Activated CD4-positive, alpha-beta memory T cell treated with anti-CD3 and anti-CD28 coated beads, Interleukin-2, amount 10 ng/mL, durations not matched to agents 7 days and 5 days (primary cell): ENCODE measurements at places on chromosomes 3 and 15. TPM values are rescaled to one million over a fixed set of nuclear protein-coding genes. Genes with fewer than 3 reads are reported as not detected.

ADAMTS9 gene
- not detected for total RNA-seq

ARID3B gene
- 49.2 TPM for total RNA-seq

- DNase-seq = no peak
Measured at GRCh38 chr3:73228000-73228399, 166.5 kb downstream of the EBLN2 start.

DNA sequence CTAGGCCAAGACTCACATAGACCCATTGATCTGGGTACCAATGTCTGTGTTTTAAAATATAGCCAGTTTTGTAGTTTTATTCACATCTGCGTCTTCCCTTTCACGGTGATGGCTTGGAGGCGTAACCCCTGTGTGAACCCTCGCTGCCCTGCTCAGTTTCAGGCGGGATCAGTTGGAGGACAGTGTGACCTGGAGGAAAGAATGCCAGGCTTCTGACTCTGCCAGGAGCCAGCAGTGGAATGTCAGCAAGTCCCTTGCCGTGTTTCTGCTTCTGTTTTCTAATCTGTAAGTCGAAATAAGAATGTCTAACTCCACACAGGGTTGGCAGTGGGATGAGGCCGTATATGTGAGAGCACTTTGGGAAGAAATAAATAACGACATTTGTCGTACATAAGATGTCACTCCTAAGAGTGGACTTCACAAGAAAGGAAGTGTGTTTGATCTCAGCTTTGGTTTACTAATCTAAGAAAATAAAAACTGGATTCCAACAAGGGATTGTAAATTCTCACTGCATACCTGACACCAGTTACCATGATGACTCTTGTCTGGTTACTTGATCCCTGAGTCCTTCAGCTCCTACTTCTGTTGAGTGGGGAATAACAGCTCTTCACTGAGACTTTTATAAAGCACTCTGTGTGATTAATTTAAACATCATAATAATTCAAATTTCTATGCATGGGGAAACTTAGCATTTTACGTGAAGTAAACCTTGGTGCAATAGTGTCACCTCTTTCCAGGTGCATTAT, 6.3 kb upstream of the CA12 start:
- no peak for DNase-seq

GRCh38 chr3:62281726-62282125, 91.6 kb downstream of the FEZF2 start:
- no peak for DNase-seq

DNA sequence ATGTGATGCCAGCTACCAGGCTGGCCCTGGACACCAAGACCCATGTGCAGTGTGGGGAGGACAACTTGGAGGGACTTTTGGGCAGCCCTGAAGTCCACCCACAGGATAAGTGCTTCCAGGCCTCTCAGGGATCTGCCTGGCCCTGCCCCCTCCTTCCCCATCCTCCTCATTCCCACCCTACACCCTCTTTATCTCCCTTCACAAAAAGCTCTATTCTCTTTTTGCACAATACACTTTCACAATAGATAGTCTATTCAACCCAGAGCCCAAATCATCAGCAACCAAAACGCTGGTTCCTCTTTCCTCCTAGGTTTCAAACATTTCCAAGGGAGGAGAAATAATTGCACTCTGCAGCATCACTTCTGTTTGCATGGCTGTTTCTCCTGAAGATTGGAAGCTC, 7.8 kb upstream of the ZNF710 start:
- DNase-seq = no peak

DNA sequence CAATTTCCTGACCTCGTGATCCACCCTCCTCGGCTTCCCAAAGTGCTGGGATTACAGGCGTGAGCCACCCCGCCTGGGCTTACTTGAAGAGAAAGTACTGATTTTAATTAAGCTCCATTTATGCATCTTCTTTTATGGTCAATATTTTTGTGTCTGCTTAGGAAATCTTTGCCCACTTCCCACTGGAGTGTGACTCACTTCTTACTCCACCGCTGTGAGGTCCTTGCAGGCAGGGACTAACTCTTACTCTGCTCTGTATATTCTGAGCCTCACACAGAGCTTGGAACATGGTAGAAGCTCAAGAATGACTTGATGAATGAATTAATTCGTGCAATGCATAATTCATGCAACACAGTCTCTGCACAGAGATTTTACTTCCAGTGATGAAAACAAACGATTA, 2.9 kb upstream of the TM4SF19 start:
- DNase-seq = no peak

GRCh38 chr15:90230071-90230494, 3.7 kb downstream of the CIB1 start:
- DNase-seq = no peak

GRCh38 chr15:69393831-69394491, 20.2 kb upstream of the KIF23 start:
- no peak for DNase-seq

DNA sequence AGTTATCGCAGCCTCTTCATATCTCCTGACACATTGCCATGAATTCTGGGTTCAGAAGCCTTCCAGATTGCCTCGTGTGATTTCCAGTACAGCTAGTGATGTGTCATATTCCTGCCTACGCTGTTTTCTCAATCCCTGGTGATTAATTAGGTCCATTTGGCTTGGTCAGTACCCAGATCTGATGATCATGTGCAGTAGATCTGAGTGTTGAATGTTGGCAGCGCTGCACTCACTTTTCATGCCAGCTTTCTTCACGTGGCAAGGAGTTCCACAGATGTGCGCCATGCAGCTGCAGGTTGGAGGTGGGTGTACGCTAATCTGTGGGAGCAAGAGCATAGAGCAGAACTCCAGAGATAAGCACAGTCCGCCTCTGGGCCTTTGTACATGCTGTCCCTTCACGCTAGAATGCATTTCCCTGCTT, 86.9 kb upstream of the COL6A5 start:
- no peak for DNase-seq
